ENCODE measurements at places on chromosomes 2 and 18.

DNA sequence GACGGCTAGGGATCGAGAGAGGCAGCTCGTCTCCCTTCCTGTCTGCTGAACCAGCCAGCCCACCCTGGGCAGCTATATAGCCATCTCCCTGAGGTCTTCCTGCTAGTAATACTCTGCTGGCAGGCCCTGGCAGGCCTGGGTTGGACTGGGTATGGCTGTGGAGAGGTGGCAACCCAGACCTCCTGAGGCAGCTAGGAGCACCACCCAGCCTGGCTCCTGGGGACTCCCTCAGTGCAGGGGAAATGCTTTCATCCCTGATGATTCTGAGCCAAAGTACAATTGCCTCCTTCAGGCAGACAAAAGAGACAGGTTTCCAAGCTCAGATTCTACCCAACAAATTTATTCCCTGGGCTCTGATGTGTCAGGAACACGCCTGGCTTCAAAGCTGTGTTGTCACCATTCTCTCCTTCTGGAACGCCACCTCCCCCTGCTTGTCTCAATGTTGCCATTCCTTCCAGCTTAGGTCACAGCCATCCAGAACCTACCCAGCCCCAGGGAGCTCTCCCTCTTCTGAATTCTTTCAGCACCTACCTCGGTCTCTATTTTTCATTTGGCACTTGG lies 4.7 kb upstream of the DNAJB2 start:
- no peak for DNase-seq

DNA sequence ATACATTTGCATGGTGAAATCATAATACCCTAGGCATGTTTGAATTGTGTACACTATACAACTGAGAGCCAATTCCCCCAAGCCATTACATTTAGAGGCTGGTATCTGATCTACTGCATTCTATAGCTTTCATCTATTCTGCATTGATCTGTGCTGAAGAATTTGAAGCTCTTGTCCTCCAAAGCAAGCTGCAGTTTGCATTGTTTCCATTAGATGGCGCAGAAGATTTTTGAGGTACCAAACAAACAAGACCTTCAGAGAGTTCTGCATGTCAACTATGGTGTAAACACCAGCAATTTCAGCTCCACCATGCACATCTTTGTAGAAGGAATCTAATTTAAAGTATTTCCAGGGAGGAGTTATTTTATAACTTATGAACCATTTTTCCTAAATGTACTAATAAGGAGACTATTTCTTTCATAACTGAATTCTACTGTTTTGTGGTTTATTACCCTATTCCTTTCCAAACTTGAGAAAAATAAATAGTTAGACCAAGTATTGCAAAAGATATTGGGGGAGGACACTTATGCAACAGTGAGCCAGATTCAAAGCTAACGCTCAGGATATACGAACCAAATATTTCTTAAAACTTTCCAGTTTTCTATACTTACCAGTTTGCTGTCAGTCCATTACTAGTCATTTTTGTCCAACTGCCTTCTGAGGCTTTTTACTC lies 761.8 kb upstream of the ACVR2A start:
- no peak for DNase-seq

- no peak for DNase-seq
Observed at GRCh38 chr2:241598487-241598886, 38.5 kb downstream of the THAP4 start.

DNA sequence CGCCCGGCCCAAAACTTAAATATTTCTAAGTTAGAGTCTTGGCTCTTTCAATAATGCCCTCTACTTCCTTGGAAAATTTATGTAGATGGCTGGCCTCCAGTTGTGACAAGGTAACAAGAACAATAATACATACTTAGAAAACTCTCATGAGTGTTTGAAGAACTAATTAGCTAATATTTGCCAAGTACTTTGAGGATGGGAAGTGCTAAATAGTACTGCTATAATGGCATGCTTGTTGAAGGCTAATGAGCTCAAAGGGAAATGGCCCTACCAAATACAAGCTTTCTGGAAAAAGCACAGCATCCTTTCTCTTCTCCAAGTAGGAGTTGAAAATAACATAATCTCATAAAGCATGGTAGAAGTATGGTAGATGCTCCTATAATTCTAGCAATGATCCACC lies 1022.2 kb upstream of the PIK3C3 start:
- no peak for DNase-seq

- DNase-seq, result no peak
Observed at GRCh38 chr2:145484448-145485097, 964.7 kb upstream of the ZEB2 start.

DNA sequence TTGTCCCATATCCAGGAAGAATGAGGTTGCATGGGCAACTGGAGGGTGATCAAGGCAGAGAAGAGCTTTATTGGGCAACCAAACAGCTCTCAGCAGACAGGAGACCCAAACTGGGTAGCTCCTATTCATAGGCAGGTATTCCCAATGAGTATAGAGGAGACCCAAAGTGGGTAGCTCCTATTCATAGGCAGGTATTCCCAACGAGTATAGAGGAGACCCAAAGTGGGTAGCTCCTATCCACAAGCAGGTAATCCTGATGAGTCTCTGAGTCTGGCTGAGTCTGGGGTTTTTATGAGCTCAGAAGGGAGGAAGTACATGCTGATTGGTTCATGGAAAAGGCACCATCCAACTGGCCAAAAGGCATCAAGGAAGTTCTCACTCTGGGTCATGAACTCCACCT lies 5.3 kb upstream of the GORASP2 start:
- no peak for DNase-seq

- no peak for DNase-seq
Observed at GRCh38 chr2:16661936-16662839, 3.4 kb downstream of the CYRIA start.

DNA sequence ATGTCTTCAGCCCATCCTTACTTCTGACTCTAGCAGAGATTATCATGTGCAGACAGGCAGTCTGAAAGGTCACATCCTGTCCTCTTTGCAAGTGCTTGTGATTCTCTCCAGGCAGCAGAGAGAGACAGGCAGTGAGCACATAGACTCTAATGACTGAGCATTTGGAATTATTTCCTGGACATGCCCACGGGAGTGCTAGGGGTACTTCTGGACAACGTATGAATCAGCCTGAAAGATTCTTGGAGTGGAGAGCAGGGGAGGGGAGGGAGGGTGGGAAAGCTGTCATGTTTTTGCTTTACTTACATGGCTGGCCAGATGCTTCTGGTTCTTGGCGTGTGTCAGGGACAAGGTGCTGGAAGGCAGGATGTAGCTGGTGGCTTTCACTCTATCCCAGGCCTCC lies 150.6 kb downstream of the RIF1 start:
- no peak for DNase-seq

DNA sequence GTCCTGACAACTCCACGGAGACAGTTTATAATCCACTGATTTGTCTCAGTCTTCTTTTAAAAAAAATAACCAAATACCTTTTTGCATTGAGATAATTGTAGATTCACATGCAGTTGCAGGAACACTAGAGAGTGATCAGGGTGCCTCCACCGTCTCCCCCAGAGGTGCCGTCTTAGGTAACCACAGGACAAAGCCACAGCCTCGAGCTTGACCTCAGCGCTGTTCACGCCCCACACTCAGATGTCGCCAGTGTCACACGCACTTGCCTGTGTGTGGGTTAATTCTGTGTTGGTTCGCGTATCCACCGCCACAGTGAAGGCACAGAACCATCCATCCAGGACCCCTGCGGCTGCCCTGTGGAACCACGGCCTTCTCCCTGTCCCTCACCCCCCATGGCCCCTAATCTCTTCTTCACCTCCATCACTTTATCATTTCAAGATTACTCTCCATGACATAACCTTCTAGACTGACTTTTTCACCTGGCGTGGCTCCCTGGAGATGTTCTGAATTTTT lies 295.0 kb upstream of the HDAC4 start:
- DNase-seq, result peak; percentile 69

- DNase-seq, result no peak
Observed at GRCh38 chr2:217906798-217907197, 96.0 kb downstream of the TNS1 start.

GRCh38 chr2:109376796-109377495 lies 236.8 kb downstream of the SEPTIN10 start:
- DNase-seq, result peak; percentile 73

DNA sequence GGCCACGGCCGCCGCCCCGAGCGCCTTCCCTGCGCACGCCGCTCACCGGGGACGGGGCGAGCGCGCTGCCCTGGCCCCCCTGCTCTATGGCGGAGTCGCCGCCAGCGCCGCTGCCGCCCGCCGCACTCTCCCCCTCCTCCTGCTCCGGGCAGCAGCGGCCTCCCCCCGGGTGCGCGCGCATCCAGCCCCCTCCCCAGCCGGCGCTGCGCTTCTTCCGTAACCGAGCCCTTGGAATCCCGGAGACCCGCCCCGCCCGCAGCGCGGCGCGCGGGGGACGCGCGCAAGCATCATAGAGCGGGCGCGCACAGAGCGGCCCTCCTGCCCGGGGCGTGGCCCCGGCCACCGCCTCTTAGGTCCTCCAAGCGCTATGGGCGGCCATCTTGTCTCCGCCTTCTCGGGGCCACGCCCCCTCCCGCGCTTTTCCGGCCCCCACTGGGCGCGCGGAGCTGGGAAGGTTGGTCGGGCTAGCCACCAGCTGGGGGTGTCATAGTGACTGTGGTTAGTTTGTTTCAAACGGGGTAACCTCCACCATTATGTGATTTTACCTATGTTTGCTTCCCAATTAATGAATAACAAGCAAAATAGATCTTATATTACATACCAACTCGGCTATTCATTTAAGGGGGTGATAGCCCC lies at the start of gene MBD2:
Gene MBD2, minus strand, starts transcription at position 291 of the 636 bp plus-strand sequence. Its CDS starts 110 bp downstream, at position 181.
- peak; percentile 98 for DNase-seq
